Pons (tissue), 1 donor: ENCODE measurements at places on chromosomes 2 and 18.
A peak's percentile ranks its signal among the peaks of the same experiment; 100 is the strongest.

DNA sequence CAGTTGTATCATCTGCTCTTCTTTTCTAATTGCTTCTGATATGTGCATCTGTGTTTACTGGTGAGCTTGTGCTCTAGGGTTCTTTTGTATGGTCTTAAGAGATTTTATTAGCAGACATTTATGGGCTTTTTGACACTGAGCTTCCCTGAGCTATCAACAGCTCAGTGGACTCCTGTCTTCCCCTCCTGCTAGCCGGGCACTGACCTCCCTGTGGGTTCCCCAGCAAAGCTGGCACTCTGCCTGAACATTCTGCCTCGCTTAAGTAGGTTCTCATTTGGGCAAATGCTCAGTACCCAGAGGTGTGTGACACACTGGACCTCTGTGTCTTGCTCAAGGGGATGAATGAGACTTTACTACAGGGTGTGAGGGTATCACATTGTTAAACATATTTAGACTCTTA is 15.8 kb downstream of the TRAF3IP1 start:
- DNase-seq: no peak

GRCh38 chr2:27249891-27250651 is 12.8 kb downstream of the SLC30A3 start:
- peak; percentile 3 for DNase-seq

- no peak for DNase-seq
Observed at GRCh38 chr18:2448565-2449151, 122.6 kb downstream of the METTL4 start.

- DNase-seq: peak; percentile 67
Observed at GRCh38 chr2:60439219-60439974, 114.1 kb downstream of the BCL11A start.

- peak; percentile 57 for DNase-seq
Observed at GRCh38 chr2:174573621-174574081, 24.0 kb downstream of the WIPF1 start.

- DNase-seq: no peak
Observed at GRCh38 chr2:26717362-26717761, 24.8 kb downstream of the KCNK3 start.

DNA sequence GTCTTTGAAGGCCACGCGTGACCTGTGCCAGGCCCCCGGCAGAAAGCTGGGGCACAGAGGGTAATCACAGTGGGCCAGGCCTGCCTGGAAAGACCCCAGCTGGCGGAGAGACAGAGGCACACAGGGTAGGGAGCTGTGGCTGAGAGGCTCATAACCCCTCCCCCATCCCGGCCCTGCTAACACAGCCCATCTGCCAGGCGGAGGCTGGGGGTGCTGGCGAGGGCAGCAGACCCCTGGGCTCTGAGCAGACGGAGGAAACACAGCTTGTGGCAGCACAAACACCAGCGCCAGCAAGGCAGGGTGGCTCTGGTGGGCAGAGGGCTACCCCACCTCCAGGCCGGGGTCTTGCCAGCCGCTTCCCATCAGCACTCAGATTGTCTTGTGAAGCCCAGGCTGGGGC is 19.0 kb downstream of the HS6ST1 start:
- no peak for DNase-seq

DNA sequence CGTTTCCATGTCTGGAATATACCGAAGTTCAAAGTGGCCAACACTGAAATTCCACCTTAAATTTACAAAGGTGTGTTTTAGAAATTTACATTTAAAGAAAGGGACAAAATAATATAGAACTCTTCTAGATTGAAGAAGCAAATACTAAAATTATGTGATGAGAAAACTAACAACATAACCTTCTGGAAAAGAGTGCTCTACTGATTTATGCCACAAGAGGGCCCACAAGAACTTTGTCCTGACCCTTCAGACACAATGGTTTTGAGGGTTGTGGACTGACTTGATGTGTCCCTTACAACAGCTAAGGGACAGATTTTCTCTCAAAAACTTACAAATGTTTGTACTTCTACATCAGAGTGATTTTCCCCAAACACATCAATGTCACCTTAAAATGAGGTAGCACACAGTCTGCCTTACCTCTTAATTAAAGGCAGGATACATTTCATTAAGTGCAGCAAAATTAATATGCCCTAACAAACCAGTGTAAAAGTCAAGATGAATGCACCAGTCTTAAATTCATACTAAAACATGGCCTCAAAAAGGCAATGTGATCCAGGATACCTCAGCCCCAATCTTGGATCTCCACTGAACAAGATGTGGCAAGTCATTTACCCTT is 36.2 kb downstream of the EIF2AK3 start:
- DNase-seq: peak; percentile 82

- no peak for DNase-seq
Observed at GRCh38 chr2:71799013-71799575, 345.7 kb downstream of the DYSF start.

- no peak for DNase-seq
Observed at GRCh38 chr2:143501106-143501676, 372.0 kb downstream of the ARHGAP15 start.

GRCh38 chr18:64777556-64777955 is 628.7 kb upstream of the LINC00305 start:
- no peak for DNase-seq

GRCh38 chr18:31209041-31209440 is 46.4 kb upstream of the DSC1 start:
- DNase-seq: no peak

- peak; percentile 53 for DNase-seq
Observed at GRCh38 chr2:144426355-144426754, 93.6 kb downstream of the ZEB2 start.

GRCh38 chr2:217884985-217885384 is 117.8 kb downstream of the TNS1 start:
- no peak for DNase-seq

- no peak for DNase-seq
Observed at GRCh38 chr2:241901018-241901380, 31.5 kb downstream of the RTP5 start.

GRCh38 chr18:10067670-10068659 is 154.1 kb downstream of the VAPA start:
- no peak for DNase-seq

DNA sequence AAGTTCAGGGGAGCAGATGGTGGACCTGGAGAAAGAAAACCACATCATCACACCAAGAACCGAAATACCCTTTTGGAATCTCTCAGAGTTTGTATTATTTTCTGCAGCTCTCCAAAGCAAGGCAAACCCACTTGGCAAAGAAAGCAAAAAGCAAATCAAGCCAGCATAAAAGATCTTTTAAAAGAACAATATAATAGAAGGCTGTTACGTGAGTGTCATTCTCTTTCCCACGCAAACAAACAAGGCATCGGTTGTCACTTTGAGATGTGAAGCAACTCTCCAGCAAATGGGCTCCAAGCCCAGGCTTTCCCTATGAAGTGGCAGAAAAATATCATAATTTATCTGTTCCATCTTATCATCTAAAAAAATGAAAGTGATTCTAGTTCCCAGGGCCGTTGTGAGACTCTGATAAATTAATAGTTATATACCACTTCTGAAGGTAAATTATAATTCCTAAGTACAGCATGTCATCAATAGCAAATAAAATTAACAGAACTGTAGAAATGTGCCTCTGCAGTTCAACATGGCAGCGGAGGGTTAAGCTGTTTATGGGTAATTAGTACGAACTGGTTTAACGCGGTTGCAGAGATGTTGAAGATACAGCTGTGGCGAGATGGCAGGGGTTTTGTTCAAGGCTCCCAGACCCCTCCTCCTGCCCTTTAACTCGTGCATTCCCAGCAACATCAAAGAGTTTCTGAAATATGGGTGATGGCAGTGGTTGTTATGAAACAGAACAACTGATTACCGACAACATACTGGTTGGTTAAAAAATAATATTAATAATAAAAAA is 89.2 kb downstream of the EPHA4 start:
- peak; percentile 27 for DNase-seq

DNA sequence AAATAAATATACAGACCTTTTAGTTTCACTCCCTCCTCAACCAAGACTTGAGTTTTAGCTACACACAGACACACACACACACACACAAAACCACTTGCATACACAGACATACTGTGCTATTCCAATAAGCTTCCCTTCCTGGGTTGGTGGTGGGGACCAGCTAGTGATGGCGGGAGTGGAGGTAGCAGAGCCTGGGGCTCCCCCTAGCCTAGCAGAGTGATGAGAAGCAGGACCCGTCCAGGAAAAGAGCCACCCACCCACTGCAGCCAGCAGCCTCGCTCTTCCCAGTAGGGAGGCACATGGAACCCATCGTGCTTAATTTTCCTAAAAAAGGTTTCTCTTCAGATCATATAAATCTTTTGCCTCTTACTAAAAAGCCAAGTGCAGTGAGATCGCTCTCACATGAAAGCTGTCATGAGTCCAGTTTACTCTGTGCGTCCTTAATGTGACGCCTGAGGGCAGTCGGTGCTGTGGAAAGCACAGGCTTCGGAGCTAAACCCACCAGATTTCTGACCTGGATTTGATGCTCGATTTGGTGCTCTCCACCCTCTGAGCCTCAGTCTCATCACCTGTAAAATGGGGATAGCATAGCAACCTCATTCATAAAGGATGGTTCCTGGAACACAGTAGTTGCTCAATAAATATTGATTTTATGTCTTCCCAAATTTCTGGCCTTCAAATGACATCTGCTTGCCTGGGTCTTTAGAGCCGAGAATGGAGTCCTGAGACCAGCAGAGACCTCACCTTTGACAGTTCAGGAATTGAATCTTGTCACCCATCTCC is 60.1 kb upstream of the YWHAQ start:
- DNase-seq: no peak

DNA sequence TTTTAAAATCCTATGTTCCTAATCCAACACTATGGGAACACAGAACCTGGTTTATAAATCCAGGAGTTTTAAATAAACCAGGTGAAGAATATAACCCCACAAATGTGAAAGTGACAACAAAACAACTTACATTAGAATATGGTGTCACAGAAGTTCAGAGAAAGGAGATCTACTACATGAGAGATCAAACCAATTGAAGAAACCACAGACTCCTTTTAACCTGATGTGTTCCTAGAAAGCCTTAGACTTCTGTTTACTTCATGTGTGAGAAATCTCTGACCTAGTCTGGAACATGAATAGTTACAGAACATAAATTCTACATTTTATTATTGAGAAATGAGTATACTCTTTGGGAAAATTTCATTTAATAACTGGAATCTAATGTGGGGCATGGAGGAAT is 165.3 kb downstream of the FTCDNL1 start:
- no peak for DNase-seq
